NCI-H2171 treated with DMSO at 0.1 percent for 48 hours (cell line): ENCODE measurements at places on chromosomes 2 and 18.

DNA sequence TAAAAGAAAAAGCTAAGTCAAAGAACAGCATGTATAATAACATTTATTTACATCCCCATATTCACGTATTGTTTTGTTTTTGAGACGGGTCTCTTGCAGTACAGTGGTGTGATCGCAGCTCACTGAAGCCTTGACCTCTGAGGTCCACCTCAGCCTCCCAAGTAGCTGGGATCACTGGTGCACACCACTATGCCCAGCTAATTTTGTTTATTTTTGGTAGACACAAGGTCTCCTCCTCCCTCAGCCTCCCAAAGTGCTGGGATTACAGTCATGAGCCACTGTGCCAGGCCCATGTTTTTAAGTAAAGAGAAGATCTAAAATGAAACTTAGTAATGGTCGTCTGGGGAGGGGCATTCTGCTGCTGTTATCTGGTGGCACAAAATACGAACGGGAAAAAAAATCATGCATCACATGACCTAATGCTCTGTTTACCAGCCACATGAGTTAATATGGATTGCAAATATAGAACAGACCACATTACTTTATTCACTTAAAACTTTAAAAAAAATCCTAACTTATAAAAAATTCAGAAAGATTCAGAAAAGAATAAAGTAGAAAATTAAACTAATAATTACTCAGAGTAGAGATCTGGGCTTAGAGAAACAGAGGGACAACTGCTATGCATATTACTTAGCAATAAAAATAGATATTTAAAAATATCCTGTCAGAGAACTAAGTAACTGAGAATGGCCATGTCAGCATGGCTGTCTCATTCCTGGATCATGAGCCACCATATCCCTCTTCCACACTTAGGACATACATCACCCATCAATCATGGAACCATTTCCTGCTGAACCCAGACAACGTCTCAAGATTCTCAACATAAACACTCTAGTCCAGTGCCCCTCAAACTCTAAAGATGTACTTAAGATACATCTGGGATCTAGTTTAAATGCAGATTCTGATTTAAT lies 7.3 kb downstream of the MMADHC start:
- DNase-seq = no peak

DNA sequence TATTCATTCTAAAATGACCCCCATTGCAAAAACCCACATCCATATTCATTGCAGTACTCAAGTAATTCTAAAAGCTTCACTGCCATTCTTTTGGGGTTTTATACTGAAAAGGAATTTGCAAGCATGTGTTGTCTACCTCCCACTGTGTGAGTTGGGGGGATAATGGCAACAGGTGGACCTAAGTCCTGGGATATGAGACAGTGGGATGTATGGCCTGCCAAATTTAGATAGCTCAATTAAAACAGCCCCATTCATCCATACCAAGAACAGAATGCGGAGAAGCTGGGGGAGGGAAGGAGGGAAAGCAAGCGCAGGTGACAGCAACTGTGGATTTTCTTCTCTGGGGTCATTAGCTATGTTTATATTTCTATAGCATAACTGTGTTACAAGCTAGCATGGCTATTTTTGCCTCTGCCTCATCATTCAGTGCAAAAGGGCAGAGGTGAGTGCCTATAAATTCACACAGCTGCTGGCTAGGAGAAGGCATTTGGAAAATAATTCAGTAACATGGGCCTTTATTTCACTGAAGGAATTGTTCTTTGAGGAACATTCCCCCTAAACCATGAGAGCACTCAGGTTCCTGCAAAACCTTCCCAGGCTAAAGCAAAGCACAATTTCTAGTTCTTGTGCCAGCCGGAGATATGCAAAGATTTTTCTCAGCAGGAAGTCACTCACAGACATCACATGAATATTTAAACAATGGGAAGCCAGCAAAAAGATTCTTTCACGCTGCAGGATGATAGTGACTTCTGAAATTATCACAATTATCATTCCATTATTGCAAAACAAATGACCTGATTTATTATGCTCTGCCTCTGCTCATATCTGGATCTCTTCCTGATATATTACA lies 393.9 kb upstream of the ACVR2A start:
- no peak for DNase-seq

DNA sequence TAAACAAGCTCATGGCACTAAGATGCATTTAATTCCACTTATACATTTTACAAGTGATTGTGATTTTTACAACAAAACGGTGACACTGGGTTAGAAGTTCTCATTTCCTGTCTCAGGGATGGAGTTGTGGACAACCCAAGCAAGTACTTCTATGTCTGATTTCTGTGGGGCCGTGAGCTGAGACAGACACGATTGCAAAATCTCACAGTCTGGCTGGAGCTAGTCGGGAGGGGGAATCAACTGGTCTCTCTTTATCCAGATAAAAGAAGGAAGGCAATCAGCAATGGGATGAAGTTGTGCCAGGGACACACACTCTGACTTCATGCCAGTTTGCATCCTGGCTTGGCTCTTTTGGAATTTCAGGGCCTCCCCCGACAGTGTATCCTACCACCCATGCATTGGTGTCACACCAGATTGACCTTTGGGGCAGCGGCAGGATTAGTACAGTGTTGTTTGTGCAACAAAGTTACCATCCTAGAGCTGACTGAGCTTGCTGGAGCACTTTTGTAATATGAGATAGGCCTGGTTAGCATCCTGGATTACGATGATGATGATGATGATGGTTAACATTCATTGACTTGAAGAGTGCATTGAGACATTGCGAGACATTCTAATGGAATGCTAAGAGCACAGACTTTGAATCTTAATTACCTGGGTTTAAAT lies 98.8 kb downstream of the CTAGE1 start:
- DNase-seq = no peak

GRCh38 chr2:237971661-237972060 lies 4.8 kb downstream of the UBE2F start:
- no peak for DNase-seq

- DNase-seq = peak; percentile 31
These were observed 580 bp downstream of the TMEM163 start for GRCh38 chr2:134718023-134718816.

DNA sequence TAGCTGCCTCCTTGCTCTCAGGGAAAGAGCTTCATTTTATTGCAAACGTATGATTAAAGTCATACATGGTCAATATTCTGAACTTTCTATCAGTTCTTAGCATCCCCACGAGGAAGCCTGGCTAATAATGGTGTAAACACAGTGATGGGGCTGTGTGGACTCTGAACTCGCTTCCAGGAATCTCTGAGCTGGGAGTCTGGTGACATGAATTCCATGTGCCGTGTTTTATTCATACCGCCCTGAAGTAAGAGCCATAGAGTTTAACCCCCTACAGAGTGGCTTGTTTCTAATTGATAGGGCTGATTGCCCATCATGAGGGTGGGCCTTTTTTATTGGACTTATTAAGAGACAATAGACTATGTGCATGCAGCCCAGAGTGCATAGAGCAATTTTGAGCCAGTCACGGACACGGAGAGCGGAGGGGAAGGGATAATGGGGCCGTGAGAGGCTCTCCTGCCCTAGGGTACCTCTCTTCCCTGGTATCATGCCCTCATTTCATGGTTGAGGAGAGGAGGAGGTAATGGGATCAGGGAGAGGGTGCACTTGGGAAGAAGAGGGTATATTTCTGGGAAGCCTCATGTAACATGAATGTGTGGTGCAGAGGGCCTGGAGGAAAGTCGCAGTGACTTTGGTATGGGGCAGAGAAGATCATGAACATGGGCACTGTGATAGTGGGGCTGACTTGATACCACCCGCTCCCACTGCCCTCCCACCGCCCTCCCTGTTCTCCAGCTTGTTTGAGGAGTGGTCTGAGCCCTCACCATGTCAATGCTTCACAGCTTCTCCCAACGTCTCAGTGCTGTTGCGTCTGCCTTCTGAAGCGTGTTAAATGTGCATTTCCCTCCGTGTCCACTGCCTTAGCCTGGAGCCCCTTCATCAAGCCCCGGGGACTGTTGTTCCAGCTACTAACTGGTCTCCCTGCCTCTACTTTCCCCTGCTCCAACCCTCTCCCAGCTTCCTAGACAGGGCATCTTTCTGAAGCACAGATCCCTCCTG lies 73.2 kb downstream of the IL1R2 start:
- no peak for DNase-seq

- DNase-seq = peak; percentile 78
These were observed 41.2 kb downstream of the RALBP1 start for GRCh38 chr18:9516437-9517064.

DNA sequence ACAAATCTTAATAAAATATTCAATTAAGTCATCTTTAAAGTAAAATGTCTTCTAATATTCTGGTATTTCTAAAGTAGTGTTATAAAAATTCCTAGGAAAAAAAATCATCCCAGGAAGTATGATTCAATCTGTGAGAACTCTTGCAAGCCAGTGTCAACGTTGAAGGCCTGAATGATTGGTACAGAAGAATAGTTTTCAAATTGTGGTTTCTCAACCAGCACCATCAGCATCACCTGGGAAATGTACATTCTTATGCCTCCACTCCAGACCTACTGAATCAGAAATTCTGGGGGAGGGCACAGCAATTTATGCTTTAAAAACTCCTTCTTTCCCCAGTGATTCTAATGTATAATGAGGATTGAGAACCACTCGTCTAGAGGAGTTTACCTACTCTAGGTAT lies 62.3 kb upstream of the C2orf15 start:
- DNase-seq = no peak

DNA sequence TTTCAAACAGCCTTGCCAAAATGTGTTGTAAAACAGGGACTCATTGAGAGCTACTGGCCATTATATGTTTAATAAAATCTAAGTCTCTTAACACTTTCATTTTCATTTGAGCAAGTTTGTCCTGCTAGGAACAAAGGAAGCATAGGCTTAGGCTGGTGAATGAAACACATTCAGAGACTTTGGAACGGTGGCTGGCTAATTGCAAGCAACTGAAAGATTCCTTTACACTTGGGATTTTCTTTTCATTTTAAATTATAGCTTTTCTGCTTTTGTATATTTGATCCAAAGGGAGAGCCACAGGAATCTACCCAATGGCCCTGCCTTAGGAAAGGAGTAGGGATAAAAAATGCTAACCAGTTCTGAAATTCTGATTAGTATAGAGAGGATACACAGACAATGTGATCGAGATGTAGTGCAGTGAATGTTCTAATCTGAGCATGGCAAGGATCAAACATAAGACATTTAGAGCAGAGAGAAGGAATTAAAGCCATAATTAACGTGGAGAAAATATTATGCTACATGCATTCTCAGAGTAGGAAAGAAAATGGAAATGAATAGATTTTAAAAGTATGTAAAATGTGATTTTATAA lies 911.4 kb upstream of the SLC39A10 start:
- DNase-seq = no peak

DNA sequence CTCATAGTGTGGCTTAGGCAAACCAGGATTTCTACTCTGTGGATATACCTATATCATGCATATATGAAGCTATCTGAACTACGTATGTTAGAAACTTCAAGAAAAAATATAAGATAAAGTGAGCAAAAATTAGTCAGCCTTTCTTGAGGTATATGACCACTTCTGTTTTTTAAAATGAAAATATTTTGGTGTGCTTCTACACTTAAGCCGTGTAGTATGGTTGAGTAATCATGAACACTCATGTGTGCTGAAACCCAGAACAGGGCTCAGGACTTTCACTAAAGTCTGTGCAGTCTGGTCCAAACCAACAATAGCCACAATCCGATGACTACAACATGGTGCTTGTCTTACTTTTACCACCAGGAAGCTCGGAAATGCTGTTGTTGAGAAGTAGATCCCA lies 48.9 kb upstream of the TMEM177 start:
- no peak for DNase-seq

DNA sequence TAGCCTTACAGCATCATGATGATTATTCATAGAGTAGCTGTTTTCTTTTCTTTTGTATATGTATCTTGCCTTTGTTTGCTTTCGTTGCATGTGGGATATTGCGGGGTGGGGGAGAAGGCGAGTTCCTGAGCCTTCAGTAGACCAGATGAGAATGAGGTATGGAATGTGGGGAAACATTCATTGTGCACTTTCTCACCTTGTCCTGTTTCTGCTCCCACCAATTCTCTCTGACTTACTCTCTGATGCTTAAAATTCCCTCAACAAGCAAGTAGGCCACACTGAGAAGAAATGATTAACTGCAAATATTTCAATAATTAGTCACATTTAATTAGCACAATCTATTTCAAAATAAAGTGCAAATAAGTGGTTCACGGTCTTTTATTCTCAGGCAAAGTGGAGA lies 31.0 kb downstream of the GKN2 start:
- no peak for DNase-seq

DNA sequence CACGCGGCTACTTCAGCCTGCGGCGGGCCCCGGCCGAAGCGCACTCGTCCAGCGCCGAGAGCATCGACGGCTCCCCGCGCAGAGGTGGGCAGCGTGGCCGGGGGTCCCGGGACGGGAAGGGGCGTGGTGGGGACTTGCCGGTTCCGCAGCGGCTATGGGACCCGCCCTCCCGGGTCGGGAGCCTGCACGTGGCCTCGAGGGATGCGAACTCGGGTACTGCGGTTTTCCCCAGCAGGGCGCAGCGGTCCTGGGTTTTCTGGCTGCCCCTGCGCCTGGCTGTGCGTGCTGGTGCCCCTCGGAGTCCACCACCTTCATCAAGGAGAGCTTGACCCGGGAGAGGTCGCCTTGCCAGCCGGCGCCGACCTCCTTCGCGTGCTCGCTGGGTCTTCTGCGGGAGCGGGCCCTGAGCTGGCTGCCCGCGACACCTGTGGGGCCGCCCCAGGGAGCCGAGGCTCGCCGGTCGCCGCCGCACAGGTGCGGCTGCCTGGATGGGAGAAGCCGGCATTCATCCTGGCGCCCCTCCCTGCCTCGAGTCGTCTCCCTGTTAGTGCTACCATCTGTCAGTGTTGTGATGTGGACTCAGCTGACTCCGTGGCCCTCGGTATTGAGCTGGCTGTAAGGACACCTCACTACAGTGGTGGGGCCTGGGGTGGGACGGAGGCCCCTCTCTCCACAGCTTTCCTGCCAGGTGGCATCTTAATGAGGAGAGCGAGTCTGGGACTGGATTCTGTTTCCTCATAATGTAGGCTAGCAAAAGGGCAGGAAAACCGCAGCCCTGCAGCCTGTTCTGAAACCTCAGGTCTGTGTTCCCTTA lies 177.3 kb downstream of the AGAP1 start:
- peak; percentile 73 for DNase-seq

DNA sequence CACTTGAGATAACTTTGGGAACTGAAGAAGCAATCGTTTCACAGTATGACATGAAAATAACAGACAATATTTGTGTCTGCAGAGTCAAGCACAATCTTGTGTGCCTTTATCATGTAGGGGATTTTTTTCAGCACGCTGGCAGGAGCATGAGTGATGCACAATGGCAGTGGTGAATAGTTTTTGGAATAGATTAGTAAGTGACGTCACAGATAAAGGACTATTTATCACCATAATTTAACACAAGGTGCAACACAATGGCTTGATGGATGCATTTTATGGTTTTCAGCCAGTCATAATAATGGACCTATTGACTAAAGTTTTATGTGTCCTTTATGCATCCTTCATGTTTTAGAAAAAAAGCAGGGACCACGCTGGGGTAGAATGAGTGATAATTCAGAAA lies 559.8 kb upstream of the FANCL start:
- no peak for DNase-seq

DNA sequence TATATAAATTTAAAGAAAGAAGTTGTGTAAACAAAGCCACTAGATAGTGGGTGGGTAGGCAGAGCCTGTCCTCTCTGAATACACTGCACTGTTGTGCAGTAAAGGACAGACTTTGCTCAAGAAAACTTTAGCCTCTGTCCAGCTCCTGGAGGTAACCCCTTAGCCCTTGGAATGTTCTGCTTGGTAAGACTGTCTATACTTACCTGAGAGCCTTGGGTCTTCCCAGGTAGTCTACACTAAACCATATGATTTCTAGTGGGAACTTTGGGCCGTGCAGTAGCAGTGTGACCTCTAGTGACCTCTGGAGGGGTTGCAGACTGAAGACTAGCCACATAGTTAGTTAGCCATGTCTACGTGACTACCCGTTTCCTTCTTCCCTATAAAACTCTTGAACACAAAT lies 678.3 kb upstream of the NRXN1 start:
- DNase-seq = peak; percentile 42
